IPS-NIHi11 (cell line): ENCODE measurements at places on chromosomes 16 and 17.
A peak's percentile ranks its signal among the peaks of the same experiment; 100 is the strongest.

DNA sequence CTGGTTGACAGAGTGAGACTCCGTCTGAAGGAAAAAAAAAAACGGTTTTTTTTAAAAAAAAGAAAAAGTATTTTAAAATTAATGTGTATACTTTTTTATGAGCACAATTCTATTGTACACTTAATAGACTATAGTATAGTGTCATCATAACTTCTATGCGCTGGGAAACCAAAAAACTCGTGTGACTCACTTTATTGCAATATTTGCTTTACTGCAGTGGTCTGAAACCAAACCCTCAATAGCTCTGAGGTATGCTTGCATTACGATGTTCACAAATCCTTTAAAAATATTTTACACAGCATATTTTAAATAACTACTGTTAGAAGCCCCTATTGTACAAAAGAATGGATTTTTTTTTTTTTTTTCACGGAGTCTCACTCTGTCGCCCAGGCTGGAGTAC, 12.4 kb upstream of the MAP2K6 start:
- no peak for DNase-seq

DNA sequence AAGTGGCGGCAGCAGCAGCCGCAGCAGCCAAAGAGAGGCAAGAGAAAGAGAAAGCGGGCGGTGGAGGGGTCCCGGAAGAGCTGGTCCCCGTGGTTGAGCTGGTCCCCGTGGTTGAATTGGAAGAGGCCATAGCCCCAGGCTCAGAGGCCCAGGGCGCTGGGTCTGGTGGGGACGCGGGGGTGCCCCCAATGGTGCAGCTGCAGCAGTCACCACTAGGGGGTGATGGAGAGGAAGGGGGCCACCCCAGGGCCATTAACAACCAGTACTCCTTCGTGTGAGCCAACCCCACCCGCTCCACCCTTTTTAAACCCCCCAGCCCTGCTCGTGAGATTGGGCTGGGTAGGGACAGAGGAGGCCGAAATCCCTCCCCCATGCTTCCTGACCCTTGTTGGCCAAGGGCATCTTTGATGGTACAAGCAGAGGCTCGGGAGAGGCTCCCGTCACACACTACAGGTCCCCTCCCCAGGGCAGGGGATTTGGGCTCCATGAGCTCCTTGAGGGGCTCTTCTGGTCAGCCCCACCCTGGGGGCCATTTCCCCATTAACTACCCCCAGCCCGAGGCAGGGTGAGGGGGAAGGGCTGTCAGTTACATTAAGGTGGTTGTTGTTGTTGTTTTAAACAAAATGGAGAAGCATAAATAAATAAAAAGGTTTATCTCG, 4.6 kb upstream of the ATP2A1 start:
- peak; percentile 89 for DNase-seq

GRCh38 chr17:339193-340061, 13.2 kb downstream of the RPH3AL start:
- no peak for DNase-seq

DNA sequence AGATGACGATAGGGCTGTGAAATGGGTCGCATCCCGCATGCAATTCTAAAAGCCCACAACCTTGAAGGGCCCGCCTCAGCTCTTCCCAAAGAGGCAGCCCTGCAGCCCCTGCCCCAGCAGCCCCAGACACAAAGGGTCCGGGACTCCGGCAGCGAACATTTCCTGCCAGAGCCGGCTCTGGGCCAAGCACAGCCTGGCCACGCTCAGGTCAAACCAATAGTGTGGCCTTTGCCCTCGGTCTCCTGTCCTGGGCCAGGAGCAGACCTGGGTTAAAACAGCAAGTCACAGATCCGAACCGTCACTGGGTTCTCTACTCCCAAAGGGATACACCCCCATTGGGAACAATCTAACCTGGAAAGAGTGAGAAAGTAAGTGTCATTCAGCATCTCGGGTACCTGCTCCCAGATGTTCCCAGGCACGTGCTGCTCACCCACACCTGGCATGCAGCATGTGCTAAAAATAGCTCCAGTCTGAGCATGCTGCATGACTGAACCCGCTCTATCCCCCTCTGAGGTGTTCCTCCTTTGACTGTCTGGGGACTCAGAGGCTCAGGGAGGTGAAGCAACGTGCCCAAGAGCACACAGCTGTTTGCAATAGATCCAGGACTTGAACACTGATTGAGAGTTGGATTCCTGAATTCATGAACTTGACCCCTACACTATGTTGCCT, 22.2 kb upstream of the ATP2A3 start:
- no peak for DNase-seq

DNA sequence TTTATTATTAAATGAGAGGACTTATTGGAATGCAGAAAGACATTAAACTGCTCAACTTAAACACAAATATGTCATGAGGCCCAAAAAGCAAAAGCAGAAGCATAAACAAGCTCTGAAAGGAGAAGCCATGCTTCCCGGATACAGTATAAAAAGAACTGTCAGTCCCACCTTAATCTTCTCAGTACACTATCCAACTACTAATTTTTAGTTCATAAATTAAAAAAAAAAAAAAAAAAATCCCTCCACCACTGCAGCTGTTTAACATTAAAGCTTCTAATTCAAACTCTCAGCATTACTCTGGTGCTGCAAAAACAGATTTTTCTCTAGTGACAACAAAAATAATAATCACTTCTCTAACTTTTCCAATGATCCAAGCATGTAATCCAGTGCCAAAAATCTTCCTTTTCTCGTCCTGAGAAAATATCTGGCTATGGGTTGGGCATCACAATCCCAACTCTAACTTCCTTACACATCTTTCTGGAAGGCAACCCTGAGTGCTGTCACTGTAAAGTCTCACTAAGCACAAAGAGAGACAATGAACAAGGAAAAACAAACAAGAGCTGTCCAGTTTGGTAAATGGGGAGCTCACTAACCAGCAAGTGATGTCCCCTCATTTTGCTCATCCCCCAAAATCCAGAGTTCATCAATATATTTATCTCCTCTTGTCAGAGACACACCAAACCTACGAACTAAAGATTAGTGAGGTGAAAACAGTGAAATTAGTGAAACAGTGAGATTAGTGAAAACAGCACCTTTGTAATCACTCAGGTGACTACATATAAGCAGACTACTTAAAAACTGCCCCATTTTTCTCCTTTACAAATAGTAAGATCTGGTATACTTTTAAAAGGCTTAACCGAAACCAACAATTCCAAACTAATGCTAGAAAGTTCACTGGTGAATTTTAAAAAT, 5.5 kb downstream of the USP32 start:
- no peak for DNase-seq

GRCh38 chr17:7260151-7260550, 2.1 kb downstream of the CLDN7 start:
- no peak for DNase-seq

GRCh38 chr16:794091-794822, 5.8 kb downstream of the CHTF18 start:
- no peak for DNase-seq

DNA sequence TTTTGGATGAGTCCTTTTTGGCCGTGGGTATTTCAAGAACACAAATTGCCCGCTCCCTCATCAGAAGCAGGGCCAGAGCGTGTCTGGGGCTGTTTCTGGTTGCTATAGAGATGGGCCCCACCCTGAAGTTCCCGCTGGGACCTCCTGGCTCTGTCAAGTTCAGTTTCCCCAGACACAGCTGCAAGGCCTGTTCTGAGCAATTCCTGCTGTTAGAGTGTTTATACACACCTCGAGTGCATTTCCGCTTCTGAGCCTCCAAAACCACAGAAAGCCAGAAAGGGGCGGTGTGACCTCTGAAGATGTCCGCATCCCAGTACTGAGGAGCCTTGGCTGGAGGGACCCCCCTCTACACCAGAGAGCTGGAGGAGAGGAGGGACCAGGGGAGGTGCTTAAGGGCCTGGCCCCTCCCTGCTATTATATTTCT, 9.3 kb upstream of the WBP2 start:
- DNase-seq = no peak

- no peak for DNase-seq
Measured at GRCh38 chr17:3903051-3903825, 10.4 kb upstream of the CAMKK1 start.

- peak; percentile 77 for DNase-seq
Measured at GRCh38 chr17:81445642-81446503, 50.6 kb downstream of the BAHCC1 start.

DNA sequence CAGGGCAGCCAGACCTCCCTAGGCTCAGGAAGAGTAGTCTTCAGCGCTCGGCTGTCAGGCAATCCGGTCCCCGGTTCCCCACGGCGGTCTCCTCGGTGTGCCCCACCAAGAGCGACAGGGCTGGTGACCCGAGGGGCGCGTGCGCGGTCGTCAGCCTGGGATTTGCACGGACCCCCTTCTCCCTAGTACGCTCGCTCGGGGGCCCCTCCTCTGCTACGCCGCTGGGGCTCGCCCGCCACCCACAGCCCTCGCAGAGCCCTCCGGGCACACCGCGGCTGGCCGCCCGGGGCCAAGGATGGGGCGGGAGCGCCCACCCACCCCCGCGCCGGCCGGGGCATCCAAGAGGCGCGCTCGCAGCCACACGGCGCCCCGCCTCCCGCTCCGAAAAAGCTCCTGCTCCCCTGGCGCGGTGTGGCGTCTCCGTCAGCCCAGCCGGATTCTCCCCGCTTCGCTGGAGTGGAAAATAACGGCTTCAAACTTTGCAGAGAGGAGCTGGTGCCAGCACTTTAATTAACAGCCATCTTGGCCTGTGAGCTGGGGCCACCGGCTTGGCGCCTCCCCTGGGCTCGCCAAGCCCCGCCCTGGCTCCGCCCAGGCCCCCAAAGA, 2.1 kb upstream of the C1QL1 start:
- peak; percentile 69 for DNase-seq
